Mucosa of descending colon (tissue), 3 donors: ENCODE measurements at places on chromosomes 12 and 14. TPM values are rescaled to one million over a fixed set of nuclear protein-coding genes. Genes with fewer than 3 reads are reported as not detected.
A peak's percentile ranks its signal among the peaks of the same experiment; 100 is the strongest.

DNA sequence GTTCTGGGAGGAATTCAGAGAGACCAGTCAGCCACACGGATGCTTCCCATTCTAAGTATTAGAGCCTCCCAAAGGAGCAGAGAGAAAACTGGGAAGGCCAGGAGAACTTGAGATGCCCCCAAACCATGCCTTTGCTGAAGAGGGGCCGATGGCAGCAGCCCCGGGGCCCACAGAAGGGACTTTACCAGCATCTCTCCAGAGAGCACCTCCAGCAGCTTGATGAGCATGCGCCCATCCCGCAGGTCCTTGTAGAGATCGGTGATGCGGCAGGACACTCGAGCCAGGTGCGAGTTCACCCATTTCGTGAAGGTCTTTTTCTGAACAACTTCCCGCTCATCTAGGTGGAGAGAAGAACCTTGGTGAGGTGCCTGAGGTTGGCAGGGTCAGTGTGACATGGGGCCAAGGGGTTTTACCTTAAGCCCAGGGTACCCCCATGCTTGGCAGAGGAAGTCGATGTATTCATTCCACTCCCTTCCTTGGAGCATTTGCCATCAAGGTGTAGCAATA is 74.9 kb downstream of the SPTB start:
- DNase-seq: no peak

DNA sequence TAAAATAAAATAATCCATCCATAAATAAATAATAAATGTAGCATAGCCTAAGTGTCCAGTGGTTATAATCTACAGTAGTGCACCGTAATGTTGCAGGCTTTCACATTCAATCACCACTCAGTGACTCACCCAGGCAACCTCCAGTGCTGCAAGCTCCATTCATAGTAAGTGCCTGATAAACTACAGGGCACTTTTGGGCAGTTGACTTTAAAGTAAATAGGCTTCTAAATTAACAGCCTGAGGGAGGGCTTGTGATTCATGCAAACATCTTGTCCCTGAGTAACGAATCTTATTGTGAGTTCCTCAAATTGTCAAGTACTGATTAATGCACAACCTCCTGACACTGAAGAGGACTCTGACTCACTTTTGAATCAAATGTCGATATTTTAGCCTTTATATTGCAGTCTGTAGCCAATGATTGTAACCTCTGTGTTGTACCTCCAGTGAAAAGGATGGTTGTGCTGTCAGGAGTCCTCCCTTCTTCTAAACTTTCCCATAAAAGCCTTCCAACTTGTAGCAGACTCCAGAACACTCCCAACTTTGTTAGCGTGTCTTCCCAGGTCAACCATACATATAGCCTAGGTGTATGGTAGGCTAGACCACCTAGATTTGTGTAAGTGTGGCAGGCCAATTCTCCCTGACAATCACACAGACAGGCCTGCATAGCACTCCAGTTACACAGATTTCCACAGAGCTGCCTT is 55.0 kb upstream of the BICD1 start:
- DNase-seq: no peak

Gene SIX6
- total RNA-seq: not detected

DNA sequence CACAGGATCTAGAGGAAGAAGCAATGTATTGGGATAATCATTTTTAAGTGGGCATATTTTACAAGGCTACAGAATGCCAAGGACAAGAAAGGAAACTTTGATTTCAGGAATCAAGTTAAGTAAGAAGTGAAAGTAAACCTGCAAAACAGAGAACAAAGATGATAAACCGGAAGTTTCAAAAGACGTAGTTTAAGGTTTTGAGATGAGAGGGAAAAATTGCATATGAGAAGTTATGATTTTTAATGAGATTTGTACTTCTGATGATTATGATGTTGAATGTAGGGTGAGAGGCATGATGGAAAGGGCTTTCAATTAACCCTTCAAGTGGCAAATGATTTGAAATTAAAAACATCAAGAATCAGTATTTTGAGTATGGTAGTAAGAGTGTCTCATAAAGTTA is 134.9 kb downstream of the CAPZA3 start:
- DNase-seq: no peak

DNA sequence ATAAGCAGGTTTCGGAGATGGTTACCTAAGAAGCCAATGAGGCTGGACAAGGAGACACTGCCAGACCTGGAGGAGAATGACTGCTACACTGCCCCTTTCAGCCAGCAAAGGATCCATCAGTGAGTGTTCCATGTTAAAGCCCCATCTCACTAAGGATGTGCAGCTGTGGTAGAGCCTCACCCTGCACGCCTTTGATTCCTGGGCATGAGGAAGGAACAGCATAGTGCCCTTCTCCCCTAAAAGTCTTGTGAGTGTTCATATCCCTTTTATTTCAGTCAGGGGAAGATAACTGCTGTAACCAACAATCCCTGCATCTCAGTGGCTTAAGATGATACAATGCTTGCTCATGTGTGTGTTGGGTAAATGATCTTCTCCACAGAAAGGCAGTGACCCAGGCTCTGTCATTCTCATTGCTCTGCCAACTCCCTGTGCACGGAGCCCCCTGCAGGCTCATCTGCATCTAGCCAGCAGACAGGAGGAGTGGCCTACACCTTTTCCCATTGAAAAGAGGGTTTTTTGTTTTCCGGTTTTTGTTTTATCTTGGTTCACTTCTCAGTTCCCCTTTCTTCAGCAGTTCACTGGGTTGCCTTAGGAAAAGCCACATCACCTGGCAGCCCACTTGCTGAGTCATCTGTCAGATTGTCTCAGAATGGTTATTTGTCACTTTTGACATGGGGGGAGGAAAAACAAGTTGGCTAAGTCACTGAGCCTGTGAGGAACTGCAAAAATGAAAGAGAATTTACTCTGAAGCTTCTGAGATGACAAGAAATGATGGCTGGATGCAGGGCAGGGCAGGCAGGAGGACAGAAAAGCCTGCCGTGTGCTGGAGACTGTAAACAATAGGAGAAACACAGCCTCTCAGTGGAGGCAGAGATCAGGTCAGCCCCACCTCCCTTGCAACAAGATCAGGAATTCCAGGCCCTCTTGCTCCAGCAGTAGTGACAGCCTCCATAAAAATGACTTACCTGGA is 193.3 kb downstream of the ANO4 start:
- DNase-seq: no peak

DNA sequence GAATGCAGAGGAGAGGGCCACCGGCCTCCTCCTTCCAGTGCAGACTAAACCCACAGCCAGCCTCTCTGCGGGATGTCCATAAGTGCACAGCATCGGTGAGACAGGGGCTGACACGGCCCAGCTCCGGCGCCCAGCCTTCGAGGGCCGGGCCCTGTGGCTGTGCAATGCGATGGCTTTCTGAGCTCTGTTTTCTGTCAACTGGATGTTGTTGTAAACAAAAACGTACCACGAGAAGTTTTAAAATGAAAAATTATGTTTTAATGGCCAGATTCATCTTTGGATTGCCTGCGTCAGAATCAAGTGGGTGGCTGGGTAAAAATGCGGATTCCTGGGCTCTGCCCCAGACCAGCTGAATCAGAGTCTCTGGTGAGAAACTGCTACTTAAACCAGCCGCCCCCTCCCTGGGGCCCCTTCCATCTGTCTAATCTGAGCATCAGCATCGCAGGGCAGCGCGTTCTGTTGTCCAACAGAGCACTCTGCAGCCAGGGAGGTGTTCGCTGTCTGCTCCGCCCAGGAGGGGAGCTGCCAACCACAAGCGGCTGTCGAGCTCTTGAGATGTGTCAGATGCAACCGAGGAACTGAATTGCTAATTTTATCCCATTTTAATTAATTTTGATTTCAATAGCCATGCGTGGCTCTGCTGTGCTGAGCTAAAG is 133.4 kb downstream of the RFLNA start:
- peak; percentile 32 for DNase-seq

Gene CDK17
- 19.5 TPM for total RNA-seq

Gene CELA1
- not detected for total RNA-seq

Gene KSR2
- total RNA-seq: 2.5 TPM

DNA sequence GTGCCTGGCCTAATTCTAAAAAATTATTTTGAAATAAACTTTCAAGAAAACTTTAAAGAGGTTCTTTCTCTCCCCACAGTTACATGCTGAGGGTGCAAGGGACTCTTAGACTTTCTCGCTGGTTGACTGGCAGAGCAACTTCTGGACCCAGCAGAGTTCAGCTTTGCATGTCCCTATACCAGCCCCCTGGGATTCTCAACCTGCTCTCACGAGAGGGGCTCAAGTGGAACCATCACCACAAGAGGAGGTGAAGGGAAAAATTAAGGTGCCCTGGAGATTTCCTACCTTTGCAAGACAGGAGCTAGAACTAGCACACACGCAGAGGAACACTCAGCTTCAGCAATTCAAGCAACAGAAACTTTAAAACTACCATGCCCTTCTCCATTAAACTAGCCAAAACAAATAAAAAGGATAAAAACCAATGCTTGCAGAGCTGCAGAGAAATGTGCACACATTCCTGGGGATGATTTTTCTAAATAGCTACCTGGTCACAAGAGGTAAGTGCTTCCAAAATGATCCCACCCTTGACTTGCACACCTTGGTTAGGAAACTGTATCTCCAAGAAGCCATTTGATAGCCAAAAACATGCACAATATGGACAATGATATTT is 2.5 kb downstream of the HVCN1 start:
- no peak for DNase-seq

GRCh38 chr12:26658991-26659390 is 174.0 kb downstream of the ITPR2 start:
- DNase-seq: no peak

Gene PZP
- total RNA-seq: 0.07 TPM

DNA sequence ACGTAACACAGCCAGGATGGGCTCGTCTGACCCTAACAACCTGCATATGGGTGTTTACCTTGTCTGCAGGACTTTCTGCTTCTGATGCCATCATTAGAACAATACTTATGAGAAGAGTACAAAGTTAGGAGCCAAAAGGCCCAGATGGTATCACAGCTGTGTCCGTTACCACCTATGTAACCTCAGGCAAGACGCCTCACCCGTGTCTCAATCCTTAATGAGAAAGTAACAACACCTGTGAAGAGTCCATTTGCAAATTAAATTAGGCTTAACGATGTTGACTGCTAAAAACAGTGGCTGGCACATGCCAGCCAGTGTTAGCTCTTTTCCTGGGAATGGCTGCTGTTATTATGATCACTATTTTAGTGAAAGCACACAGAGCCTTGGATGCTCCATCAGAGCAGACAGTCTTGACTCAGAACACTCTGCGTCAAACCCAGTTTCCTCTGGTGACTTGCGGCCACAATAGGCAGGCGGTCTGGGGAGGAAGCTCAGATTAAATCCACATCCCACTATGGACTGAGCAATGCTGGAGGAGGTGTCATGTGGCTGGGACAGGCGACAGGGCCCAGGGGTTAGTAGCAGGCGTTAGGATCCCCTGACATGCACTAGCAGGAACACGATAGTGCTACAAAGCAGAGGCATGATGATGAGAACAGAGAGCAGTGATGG is 125.3 kb downstream of the SLC15A4 start:
- DNase-seq: no peak

Gene TMEM52B
- 0.10 TPM for total RNA-seq

- no peak for DNase-seq
These were observed 49.6 kb downstream of the AMN start for GRCh38 chr14:102971836-102972606.

GRCh38 chr12:67356380-67356774 is 87.2 kb downstream of the CAND1 start:
- DNase-seq: no peak

DNA sequence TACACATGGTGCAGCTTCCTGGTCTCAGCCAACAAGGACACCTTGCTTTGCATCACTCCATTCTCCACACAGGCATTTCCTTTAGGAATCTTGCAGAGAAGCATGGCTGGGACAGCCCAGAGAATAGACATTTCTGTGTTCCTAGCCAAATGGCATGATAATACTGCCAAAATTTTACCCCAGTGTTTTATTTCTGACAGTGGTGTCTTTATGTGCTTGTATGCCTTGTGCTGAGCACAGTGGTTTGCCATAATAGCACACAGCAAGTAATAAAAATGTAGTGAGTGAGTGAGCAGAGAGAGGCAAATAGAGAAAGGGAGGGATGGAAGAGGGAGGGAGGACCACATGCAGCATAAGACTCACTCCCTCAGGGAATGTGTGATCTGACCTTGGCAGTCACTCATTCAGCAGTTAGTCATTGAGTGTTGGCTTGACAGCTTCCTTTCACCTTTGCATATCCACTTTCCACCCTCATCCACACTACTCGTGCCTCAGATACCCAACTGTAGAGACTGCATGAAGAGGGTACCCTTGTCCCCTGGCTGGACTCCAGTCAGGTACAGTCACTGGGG is 212.8 kb upstream of the CCDC196 start:
- no peak for DNase-seq

DNA sequence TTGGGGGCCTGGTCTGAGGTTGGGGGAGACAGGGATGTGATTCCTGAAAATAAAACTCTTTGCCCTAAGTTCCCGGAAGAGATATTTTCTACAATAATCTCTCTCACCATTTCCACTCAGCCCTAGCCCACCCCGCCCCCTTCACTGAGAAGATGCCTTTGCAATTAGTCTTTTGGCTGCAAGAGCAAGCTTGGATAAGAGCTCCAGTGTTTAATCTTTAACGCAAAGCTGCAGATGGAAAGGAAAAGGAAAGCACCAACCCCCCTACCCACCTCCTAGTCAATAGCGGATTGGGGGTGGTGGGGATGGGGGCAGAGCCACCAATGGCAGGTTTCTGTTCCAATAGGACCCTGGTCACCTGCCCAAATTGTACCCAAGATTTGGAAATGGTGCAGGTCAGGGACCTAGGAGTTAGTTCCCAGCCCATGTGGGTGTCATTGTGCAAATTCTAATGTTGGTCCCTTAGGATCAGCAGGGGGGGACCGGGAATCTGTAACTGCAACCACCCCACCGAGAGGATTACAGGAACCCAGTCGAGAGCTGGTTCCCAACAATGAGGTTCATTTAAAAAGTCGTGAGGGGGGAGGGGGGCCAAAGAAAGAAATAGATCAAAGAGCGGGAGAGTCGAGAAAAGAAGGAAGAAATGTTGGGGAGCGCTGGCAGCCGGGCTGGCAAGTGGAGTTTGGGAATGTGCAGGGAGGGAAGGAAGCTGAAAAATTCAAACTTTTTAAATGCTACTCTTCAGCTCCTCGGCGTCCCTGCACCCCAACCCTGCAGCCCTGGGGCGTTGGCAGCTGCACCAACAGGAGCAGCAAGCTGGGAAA is 1.6 kb downstream of the ZFP36L1 start:
- DNase-seq: no peak

DNA sequence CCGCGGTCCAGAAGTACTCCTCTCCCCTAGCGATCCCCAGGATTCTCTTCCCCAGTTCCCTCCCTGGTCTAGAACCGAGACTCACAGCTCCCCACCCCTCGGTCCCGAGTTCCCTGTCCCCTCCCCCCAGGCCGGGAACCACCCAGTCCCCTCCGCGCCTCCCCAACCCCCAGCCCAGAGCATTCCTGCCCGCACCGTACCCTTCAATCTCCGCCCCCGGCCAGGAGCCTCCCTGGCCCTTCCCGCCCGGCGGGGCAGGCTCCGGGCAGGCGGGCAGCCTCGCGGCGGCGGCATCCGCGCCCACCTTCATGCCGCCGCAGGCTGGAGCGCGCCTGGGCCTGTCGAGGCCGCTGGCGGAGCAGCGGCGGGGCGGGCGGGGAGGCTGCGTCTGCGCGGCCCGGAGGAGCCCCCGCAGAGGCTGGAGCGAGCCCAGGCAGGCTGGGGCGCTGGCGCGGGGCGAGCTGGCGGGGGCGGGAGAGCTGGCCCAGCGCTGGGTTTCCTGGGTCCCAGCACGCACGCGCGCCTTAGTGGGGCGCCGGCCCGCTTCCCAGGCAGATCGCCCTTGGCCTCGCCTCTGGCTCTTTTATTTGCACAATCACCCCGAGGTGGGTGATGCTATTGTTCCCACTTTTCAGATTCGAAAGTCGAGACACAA is 22.2 kb upstream of the GPR132 start:
- DNase-seq: peak; percentile 57

Gene CMA1
- 0.32 TPM for total RNA-seq

Gene HECTD4
- total RNA-seq: 59.7 TPM

Gene PAX9
- total RNA-seq: 0.44 TPM

Gene TRHDE
- 11.2 TPM for total RNA-seq
